Activated T-helper 9 cell treated with anti-CD3 and anti-CD28 coated beads, Interleukin-2, amount 50 U/mL, for 16 hours (primary cell): ENCODE measurements at places on chromosomes 11 and 22.

- no peak for DNase-seq
Measured at GRCh38 chr11:121611242-121611641, 158.5 kb upstream of the SORL1-AS1 start.

GRCh38 chr11:131311776-131312514, 58.5 kb upstream of the NTM start:
- DNase-seq: no peak

GRCh38 chr11:64817476-64817875, 7.1 kb upstream of the MEN1 start:
- no peak for DNase-seq

- DNase-seq: no peak
Measured at GRCh38 chr22:47805394-47805935, 1043.0 kb downstream of the TBC1D22A start.

DNA sequence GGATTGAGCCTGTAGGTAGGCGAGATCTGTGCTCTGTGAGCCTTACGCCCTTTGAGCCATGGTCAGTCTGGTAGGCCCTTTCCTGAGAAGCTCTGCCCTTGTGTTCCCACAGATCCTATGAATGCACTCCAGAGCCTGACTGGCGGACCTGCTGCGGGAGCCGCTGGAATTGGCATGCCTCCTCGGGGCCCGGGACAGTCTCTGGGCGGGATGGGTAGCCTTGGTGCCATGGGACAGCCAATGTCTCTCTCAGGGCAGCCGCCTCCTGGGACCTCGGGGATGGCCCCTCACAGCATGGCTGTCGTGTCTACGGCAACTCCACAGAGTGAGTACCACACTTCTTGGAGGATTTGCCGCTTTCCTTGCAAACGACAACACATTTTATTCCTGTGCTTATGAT, 47.4 kb downstream of the MED15 start:
- DNase-seq: no peak

- no peak for DNase-seq
Measured at GRCh38 chr11:65851083-65851579, 6.8 kb downstream of the CFL1 start.

GRCh38 chr11:121769191-121769590, 316.4 kb upstream of the SORL1-AS1 start:
- no peak for DNase-seq

GRCh38 chr11:84247926-84248325, 961.8 kb upstream of the CCDC90B start:
- no peak for DNase-seq

DNA sequence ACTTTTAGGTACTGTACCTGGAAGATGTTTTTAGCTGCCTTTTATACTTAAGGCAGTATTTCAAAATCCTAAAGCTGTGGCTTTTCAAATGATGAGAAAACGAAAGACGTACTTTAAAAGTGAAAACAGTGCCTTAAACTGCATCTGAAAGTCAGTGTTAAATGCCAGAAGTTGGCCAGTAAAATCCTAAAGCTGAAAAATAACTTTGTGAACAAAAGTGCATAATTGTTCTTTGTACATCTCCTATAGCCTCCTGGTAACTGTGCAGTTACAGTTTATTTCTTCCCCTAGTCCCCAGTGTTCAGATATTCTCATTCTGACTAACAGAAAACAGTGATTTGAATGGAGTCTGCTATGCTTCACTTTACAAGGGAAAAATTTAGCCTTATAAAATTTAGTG, 6.8 kb downstream of the EED start:
- DNase-seq: no peak

- no peak for DNase-seq
Measured at GRCh38 chr11:63489879-63490278, 1.1 kb downstream of the PLAAT5 start.
